Mesenteric fat pad (tissue), 1 donor: ENCODE measurements at places on chromosomes 7 and 10. TPM values are rescaled to one million over a fixed set of nuclear protein-coding genes. Genes with fewer than 3 reads are reported as not detected.

CFAP70 gene
- total RNA-seq: 2.5 TPM

ASAH2 gene
- total RNA-seq: 2.4 TPM

ELMO1 gene
- total RNA-seq: 48.9 TPM

RBM20 gene
- total RNA-seq: 4.6 TPM

OPN1SW gene
- total RNA-seq: not detected

COL1A2 gene
- 401 TPM for total RNA-seq

TNS3 gene
- 152 TPM for total RNA-seq

CPA5 gene
- total RNA-seq: not detected

NME8 gene
- total RNA-seq: 0.45 TPM

KCNMA1 gene
- total RNA-seq: 20.6 TPM

MYL7 gene
- total RNA-seq: not detected

AKR1C8 gene
- 1.3 TPM for total RNA-seq
